Motor neuron (in vitro differentiated cells): ENCODE measurements at places on chromosomes 16 and 17.

DNA sequence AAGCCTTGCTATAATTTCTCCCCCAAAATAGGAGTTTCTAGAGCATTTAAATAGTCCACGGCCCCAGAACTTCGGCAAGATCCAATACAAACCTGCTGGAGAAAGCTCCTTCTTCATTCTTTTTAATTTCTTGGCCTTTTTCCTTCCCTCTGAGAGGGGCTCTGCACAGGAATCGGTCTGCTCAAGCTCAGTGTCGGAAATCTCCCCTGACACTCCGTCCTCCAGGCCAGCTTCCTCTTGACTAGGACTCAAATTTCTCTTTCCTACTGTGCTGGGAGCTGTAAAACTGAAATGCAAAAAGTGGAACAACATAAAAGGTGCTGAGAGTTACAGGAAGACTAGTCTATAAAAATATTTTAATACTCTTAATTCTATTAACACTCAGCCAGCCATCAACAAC lies 183.3 kb downstream of the PARN start:
- no peak for ATAC-seq

DNA sequence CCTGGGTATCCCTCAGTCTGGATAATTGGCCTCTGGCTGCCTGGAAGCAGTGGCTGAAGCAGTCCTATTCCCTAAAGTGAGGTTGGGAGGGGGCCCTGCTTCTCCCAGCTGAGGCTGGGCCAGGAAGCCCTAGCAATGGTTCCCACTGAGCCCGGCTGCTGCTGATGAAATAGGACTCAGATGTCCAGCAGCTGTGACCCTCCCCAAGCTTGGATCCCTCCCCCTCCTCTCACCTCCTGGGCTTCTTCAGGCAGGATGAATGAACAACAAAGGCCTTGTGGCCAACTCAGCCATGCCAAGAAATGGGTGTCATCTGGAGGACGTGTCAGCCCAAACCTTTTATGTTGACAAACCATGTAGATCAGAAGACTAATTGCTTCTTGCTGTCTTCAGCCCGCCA lies 42.0 kb downstream of the AXIN2 start:
- peak; percentile 74 for ATAC-seq

DNA sequence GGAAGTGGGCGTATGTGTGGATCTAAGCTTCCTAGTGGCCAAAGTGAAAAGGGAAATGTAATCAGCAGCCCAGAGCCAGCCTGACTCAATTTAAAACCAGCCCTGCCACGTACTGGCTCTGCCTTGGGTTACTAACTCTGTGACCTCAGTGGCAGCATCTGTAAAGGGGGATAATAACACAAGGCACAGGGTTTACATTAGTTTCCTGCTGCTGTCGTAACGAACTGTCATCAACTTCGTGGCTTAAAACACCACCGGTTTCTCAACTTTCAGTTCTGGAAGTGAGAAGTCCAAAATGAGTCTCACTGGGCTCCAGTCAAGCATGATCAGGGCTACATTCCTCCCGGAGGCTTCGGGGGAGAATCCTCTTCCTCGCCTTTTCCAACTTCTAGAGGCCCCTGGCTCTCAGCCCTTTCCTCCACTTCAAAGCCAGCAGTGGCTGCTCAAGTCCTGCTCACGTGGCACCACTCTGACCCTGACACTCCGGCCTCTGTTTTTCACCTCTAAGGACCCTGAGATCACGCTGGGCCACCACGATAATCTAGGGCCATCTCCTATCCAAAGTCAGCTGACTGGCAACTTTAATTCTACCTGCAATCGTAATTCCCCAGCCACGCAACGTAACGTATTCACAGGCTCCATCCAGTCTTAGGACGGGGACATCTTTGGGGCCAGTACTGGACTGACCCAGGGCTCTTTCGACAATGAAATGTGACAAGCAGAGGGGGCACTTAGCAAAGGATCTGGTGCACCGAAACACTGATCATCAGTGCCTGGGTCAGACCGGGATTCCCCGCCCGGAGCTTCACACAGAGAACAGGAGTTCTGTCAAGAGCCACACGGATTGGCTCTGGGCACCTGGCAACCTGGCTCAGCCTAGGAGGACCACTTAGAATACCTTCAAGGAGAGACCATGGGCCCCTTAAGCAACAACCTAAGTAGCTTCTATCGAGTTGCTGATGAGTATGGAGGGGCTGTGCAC lies 14.5 kb downstream of the TMC6 start:
- no peak for ATAC-seq

DNA sequence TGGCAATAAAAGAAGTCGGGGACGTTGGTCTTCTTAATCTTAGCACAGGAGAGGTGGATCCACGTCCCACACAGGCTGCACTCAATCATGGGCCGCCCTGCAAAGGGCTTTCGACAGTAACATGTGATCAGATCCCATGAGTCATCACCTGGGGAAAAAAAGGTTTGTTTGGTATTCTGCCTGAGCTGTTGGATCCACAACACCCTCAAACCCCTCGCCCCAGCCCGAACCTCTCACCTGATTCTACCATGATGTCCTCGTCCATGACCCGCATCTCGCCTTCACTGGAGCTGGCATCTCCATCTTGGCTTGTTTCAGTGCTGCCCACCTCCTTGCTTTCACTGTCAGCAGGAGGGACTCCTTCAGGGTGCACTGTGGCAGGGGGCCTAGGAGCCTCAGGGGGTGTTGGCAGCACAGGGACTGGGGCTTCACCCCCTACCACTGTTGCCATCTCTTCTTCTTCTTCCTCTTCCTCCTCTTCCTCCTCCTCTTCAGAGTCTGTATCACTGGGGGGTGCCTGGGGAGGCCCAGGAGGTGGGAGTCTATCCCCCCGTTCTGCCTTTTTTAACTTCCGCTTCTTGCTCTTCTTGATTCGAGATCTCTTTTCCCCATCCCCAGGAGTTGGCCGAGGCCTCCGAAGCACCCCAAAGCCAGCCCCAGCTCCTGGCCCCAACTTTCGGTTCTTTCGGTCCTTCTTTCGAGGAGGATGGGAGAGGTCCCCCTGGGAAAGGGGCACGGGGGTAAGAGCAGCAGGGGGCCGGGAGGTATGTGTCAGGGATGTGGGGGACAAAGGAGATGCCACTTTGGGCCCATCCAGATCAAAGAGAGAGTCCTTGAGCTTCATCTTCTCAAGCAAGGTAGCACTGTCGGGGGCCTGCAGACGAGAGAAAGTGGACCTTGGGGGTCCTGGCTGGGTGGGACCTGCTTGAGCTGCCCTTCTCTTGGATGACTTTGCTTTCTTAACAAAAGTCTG lies 1.7 kb upstream of the DVL2 start:
- no peak for ATAC-seq

- ATAC-seq = peak; percentile 52
These were observed 12.1 kb upstream of the DBNDD1 start for GRCh38 chr16:90031186-90031930.

DNA sequence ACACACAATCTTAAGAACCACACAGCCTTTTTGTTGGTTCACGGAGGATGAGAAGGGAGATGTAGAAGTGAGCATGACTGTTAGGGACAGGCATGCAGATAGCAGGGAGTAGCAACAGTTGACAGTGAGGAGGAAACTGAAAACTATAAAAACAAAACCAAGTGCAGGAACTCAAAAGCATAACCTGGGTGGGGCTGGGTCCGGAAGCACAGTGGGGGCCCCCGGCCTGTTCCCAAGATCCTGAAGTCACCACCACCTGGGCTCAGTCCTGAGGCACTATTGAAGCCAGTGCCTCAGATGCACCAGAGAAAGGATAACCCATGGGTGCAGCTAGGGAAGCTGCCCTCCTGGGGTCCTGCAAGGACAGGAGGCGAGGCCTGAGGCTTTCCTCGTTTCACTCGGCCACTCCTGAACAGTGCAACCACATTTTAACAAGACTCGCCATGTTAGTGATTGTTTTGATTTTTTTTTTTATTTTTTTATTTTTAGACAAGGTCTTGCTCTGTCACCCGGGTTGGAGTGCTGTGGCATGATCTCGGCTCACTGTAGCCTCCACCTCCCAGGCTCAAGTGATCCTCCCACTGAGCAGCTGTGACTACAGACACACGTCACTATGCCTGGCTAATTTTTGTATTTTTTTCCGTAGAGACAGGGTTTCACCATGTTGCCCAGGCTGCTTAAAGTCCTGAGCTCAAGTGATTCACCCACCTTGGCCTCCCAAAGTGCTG lies 27.7 kb upstream of the CBX4 start:
- ATAC-seq = peak; percentile 59

- no peak for ATAC-seq
These were observed 7.2 kb upstream of the AGRP start for GRCh38 chr16:67490335-67491096.

- ATAC-seq = no peak
These were observed 43.7 kb upstream of the METRNL start for GRCh38 chr17:83035722-83036121.
